Fibroblast of skin of left biceps (primary cell): ENCODE measurements at places on chromosomes 1 and 21.

GRCh38 chr1:50705041-50705440 lies 255.0 kb downstream of the FAF1 start:
- no peak for DNase-seq

DNA sequence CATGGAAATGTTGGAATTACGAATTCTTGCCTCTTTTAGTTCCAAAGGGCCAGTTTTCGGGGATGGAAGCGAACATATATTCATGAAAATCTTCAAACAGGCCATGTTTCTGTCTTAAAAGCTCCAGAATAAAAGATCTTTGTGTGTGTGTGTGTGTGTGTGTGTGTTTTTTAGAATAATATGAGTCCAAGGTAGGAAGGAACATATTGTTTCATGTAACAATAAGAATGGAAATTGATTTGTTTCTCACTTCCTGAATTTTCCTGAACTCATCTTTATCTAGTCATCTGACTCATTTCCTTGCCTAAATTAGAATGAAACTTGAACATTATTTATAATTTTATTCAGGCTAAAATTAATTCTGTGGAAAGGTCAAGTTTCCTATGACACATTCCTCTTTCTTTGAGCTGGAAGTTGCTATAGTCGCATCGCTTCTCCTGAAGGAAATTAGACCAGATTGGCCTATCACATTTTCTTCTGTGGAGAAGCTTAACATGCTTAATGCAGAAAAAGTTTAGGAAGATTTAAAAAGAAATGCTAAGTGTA lies 805.1 kb upstream of the ADAMTS5 start:
- no peak for DNase-seq

DNA sequence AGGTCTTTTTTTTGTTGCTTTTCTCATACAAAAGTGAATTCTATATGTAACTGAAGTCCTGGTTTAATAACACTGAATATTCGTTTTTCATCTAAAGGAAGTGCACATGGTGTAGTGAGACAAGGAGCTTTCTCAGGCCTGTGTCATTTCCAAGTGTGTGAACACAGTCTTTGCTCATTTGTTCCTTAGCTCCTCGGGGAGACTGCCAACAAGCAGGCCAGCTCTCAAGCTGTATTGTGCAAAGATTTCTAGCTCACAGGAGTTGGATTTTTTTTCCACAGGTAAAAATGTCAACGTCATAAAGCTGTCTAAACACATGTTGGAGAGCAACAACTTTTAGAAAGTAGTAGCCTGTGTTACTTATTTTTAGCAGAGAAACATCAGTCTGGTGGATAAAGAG lies 87.8 kb upstream of the S1PR1 start:
- no peak for DNase-seq

DNA sequence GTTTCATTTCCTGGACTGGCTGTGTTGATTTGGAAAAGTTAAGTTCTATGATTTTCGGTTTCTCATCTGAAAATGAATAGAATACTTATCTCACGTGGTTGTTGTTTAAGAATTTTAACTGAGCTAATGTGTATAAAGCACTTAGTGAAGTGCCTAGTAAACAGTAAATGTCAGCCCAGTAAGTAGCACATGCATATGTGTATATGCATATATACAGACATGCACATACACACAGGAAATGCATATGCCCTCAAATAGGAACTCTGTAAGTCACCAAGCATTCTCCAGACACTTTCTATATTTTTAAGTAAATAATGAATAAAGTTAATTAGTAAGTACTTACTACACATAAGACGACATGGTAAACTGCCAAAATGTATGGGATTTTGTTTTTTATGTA lies 128.6 kb downstream of the CLEC20A start:
- no peak for DNase-seq

DNA sequence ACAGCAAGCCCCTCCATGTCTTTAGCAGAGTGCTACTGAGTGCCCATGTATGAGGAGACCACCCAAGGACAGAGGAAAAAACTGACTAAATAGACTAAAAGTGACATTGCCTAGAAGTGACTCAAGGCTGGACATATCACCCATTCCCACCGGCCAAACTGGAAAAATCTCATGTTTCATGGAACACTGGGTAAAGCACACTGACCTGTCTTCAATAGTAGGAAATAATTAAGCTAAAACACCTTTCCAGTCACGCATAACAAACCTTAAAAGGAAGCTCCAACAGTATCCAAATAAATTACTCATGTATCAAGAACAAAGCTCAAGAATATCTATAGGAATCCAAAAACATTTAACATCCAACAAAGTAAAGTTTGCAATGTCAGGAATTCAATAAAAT lies 120.4 kb downstream of the SNX7 start:
- DNase-seq: no peak

DNA sequence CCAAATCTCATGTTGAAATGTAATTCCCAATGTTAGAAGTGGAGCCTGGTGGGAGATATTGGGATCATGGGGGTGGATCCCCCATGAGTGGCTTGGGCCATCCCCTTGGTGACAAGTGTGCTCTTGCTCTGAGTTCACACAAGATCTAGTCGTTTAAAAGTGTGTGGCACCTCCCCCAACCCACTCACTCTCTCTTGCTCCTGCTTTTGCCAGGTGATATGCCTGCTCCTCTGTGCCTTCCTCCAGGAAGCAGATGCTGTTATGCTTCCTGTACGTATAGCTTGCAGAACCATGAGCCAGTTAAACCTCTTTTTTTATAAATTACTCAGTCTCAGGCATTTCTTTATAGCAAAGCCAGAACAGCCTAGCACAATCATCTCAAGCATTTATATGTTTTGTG lies 23.0 kb upstream of the HSPA13 start:
- DNase-seq: no peak

DNA sequence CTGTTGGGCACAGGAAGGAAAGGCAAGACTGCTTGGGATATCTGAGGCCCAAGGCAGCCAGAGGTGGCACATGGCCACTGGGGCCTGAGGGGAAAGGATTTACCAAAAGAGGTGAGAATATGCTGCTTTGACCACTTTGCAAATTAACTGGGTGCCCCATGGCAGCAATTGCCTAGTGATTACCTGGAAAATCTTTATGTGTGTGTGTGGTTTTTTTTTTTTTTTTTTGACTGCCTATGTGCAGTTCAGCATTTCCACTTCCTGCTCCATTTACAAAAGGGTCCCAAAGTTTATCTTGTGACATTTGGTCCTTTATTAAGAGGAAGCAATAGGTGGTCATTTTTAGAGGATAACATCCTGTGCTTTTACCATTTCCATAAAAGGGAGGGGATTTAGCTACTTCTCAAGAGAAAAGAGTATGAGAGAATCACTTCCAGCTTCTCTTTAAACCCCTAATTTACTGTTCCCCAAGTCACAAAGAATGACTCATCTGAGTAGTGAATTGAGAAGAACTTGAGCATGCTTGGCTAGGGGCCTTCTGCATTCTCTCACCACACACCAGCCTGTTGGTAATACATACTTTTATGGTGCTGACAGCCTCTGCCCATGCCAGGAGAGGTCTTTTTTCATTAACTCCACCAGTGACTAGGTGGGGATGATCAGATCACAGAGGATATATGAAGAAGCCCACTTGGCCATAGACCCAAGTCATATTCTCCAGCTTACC lies 52.1 kb downstream of the SYDE2 start:
- no peak for DNase-seq

- no peak for DNase-seq
Measured at GRCh38 chr1:151058692-151059091, 730 bp downstream of the CDC42SE1 start.

GRCh38 chr1:211625040-211625439 lies 46.1 kb upstream of the SLC30A1 start:
- no peak for DNase-seq

GRCh38 chr1:91555074-91555730 lies 54.6 kb downstream of the CDC7 start:
- DNase-seq: no peak

GRCh38 chr1:184465489-184466146 lies 78.8 kb downstream of the C1orf21 start:
- DNase-seq: no peak

GRCh38 chr1:8197493-8198282 lies 120.2 kb upstream of the SLC45A1 start:
- DNase-seq: peak; percentile 56

GRCh38 chr1:201268604-201269151 lies 14.6 kb upstream of the PKP1 start:
- no peak for DNase-seq

- DNase-seq: no peak
Measured at GRCh38 chr21:44005593-44005992, 6.5 kb upstream of the TRAPPC10 start.

- DNase-seq: peak; percentile 94
Measured at GRCh38 chr1:58848818-58849411, 65.1 kb upstream of the JUN start.

- DNase-seq: no peak
Measured at GRCh38 chr21:33058957-33059356, 11.0 kb upstream of the OLIG1 start.

DNA sequence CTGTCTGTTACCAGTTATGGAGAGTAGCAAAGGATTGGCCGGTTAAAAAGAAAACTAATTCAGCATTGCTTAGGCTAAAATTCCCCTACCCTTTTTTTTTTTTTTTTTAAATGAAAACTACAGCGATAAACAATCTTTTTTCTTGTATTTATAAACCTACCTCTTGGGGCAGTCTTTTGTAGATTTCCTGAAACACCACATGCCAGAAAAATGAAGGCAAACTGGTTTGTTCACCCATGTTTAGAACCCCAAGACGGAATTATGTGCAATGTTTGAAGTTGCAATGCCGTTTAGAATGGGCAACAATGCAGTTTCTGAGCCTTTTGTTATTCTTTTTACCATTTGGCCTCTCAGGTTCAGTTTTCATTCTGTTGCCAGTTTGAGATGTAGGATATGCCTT lies 59.1 kb downstream of the PRDM2 start:
- no peak for DNase-seq

- DNase-seq: no peak
Measured at GRCh38 chr1:29849991-29850757, 613.9 kb downstream of the PTPRU start.

DNA sequence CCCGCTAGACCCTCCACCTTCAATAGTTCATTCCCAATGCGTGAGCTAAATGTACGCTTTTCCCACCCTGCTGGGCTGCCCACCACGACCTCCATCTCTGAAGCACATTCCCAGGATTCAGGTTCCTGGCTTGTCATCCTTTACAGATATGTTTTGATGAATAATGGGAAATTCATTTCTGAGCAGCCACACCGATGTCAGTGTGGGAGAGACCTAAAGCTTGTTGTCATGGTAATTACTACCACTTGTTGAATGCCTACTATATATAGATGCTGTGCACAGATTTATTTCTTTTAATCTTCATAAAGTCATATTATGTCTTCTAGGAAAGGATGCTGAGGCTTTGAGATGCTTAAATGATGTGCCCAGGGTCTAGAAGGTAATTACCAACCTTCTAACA lies 8.0 kb downstream of the RCSD1 start:
- no peak for DNase-seq
